Stimulated activated naive B cell treated with anti-CD40 and anti-IgM and Interleukin-4, amounts not matched to agents 10 μg/mL and 1 μg/mL and 100 μg/mL, for 72 hours (primary cell): ENCODE measurements at places on chromosomes 5 and 9.

- H3K36me3 ChIP-seq: no peaks in the 10 kb centered on the region
- H3K4me1 ChIP-seq: no peaks in the 10 kb centered on the region
- no peak overlapping the region for H3K27ac ChIP-seq
- no peak for DNase-seq
These were observed 403.9 kb downstream of the ADGRV1 start for GRCh38 chr5:90962481-90962880.

GRCh38 chr9:78472111-78472510 lies 175.2 kb downstream of the PSAT1 start:
- no peak for DNase-seq
- no peak overlapping the region for H3K4me3 ChIP-seq
- no peaks in the 10 kb centered on the region for H3K36me3 ChIP-seq

GRCh38 chr9:71984403-71984802 lies 73.0 kb downstream of the C9orf85 start:
- DNase-seq: no peak
- H3K4me1 ChIP-seq: no peaks in the 10 kb centered on the region
- H3K27ac ChIP-seq: no peak overlapping the region
- no peak overlapping the region for H3K4me3 ChIP-seq

GRCh38 chr5:150411245-150411979 lies 1.3 kb downstream of the CD74 start:
- DNase-seq: peak; percentile 69
- H3K27me3 ChIP-seq: peaks cover 6% of the 10 kb centered on the region
- peak overlapping the region; percentile 100 for H3K27ac ChIP-seq
- peaks cover 59% of the 10 kb centered on the region for H3K4me1 ChIP-seq
- H3K36me3 ChIP-seq: peaks cover 66% of the 10 kb centered on the region
- peak overlapping the region; percentile 95 for H3K4me3 ChIP-seq

GRCh38 chr5:17343675-17344074 lies 126.2 kb downstream of the BASP1 start:
- H3K4me1 ChIP-seq: peaks cover 17% of the 10 kb centered on the region
- peaks cover 4% of the 10 kb centered on the region for H3K36me3 ChIP-seq
- H3K27ac ChIP-seq: peak overlapping the region; percentile 2

- no peak for DNase-seq
- no peak overlapping the region for H3K27ac ChIP-seq
- H3K4me1 ChIP-seq: no peaks in the 10 kb centered on the region
- H3K36me3 ChIP-seq: peaks cover 26% of the 10 kb centered on the region
These were observed 8.5 kb downstream of the ZDHHC12 start for GRCh38 chr9:128715436-128715750.

GRCh38 chr5:141632650-141633049 lies 4.0 kb downstream of the HDAC3 start:
- DNase-seq: no peak
- no peak overlapping the region for H3K27ac ChIP-seq
- no peaks in the 10 kb centered on the region for H3K27me3 ChIP-seq
- H3K4me1 ChIP-seq: peaks cover 32% of the 10 kb centered on the region

- no peak overlapping the region for H3K27ac ChIP-seq
- H3K4me1 ChIP-seq: no peaks in the 10 kb centered on the region
- no peak overlapping the region for H3K4me3 ChIP-seq
- DNase-seq: no peak
- peaks cover 75% of the 10 kb centered on the region for H3K27me3 ChIP-seq
These were observed 30.6 kb downstream of the NKX2-5 start for GRCh38 chr5:173204185-173204979.

GRCh38 chr9:129247285-129248153 lies 69.5 kb upstream of the IER5L start:
- no peak overlapping the region for H3K4me3 ChIP-seq
- H3K27ac ChIP-seq: no peak overlapping the region
- H3K27me3 ChIP-seq: peaks cover 60% of the 10 kb centered on the region
- H3K36me3 ChIP-seq: no peaks in the 10 kb centered on the region
- no peaks in the 10 kb centered on the region for H3K4me1 ChIP-seq
- DNase-seq: no peak

DNA sequence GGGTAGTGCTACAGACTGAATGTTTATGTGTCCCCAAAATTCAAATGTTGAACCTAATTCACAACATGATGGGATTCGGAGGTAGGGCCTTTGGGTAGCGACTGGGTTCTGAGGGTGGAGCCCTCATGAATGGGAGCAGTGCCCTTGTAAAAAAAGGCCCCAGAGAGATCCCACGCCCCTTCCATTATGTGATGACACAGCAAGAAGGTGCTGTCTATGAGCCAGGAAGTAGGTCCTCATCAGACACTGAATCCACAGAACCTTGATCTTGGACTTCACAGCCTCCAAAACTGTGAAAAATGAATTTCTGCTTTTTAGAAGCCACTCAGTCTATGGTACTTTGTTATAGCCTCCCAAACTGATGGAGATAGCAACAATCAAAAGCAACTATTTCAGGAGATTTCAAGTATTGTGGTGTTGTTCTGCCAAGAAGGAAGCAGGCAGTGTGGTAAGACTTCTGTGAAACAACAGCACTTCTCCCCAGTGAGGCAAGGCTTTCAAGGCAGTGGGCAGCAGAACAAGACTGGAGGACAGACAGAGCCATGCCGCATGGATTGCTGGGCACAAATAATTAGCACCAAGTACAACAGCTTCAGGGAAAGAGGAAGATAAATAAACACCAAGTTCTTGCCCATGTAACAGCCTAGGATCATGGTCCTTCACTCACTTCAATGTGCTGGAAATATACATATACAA lies 76.1 kb downstream of the OR2K2 start:
- no peaks in the 10 kb centered on the region for H3K4me1 ChIP-seq
- no peaks in the 10 kb centered on the region for H3K36me3 ChIP-seq
- H3K4me3 ChIP-seq: no peak overlapping the region
- H3K27ac ChIP-seq: no peak overlapping the region
